ENCODE measurements at places on chromosomes 5 and 9. TPM values are rescaled to one million over a fixed set of nuclear protein-coding genes. Genes with fewer than 3 reads are reported as not detected.

GRCh38 chr9:110355911-110356310 is 18.2 kb upstream of the TXNDC8 start:
- DNase-seq = no peak

DNA sequence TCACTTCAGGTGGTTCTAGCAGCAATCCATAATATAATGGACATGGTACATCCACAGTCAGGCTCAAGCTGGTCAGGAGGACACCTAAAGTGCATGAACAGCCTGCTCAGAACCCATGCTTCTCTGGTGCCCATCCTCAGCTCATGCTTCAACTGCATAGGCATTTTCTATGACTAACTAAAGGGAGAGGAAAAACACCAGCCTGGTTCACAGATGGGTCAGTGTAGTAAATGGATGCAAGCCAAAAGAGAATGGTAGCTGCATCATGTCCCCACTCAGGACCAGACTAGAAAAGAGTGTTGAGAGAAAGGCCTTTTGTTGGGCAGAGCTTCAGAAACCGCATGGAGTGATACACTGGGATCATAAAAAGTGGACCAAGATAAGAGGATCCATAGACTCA is 556.6 kb downstream of the TLE1 start:
- H3K4me3 ChIP-seq = no peak overlapping the region
- H3K36me3 ChIP-seq = no peaks in the 10 kb centered on the region
- DNase-seq = no peak
- no peak overlapping the region for H3K27ac ChIP-seq
- no peaks in the 10 kb centered on the region for H3K4me1 ChIP-seq

- no peak for DNase-seq
- H3K27me3 ChIP-seq = no peaks in the 10 kb centered on the region
- no peak overlapping the region for H3K27ac ChIP-seq
- peaks cover 9% of the 10 kb centered on the region for H3K4me1 ChIP-seq
Observed at GRCh38 chr5:172801179-172801671, 30.2 kb upstream of the DUSP1 start.

GRCh38 chr5:403995-404394 is 39.0 kb upstream of the EXOC3 start:
- H3K27ac ChIP-seq = no peak overlapping the region
- peak; percentile 15 for DNase-seq
- H3K36me3 ChIP-seq = peaks cover 67% of the 10 kb centered on the region
- H3K4me1 ChIP-seq = peaks cover 60% of the 10 kb centered on the region
- no peaks in the 10 kb centered on the region for H3K27me3 ChIP-seq
- H3K4me3 ChIP-seq = no peak overlapping the region

DNA sequence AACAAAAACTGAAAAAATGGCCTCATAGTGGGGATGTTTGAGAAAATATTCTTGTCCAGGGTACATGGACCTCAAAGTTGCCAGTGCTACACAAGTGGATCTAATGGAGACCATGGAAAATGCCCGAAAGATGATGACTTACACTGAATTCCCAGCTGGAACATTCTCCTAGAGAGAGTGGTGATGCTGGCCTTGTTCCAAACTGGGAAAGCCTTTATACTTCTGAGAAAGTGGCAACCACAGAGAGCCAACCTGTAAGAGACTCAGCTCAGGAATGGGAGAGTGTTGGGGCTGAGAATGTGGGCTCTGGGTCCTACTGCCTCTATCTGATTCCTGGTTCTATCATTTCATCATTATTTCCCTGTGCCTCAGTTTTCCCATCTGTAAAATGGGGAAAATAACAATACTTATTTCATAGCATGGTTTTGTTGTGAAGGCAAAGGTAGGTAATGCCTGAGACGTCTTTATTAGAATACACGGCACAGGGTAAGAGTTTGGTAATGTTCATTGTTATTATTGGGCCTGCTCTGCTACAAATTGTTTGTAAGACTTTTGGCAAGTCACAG is 229.0 kb upstream of the PANK3 start:
- H3K27me3 ChIP-seq = peaks cover 3% of the 10 kb centered on the region
- no peak for DNase-seq
- no peak overlapping the region for H3K4me3 ChIP-seq
- H3K36me3 ChIP-seq = no peaks in the 10 kb centered on the region
- H3K4me1 ChIP-seq = no peaks in the 10 kb centered on the region

SOX30 gene
- total RNA-seq = 0.10 TPM

GRCh38 chr5:127910307-127910956 is 173.1 kb upstream of the SLC12A2 start:
- H3K27me3 ChIP-seq = peaks cover 8% of the 10 kb centered on the region
- no peaks in the 10 kb centered on the region for H3K4me1 ChIP-seq
- H3K4me3 ChIP-seq = no peak overlapping the region
- no peak for DNase-seq
- no peak overlapping the region for H3K27ac ChIP-seq
- no peaks in the 10 kb centered on the region for H3K36me3 ChIP-seq

GRCh38 chr9:130268521-130269211 is 3.1 kb downstream of the HMCN2 start:
- no peak for DNase-seq
- H3K4me3 ChIP-seq = no peak overlapping the region
- peaks cover 62% of the 10 kb centered on the region for H3K27me3 ChIP-seq
- H3K36me3 ChIP-seq = no peaks in the 10 kb centered on the region
- H3K27ac ChIP-seq = no peak overlapping the region
- no peaks in the 10 kb centered on the region for H3K4me1 ChIP-seq
